ENCODE measurements at places on chromosomes 16 and 17. TPM values are rescaled to one million over a fixed set of nuclear protein-coding genes. Genes with fewer than 3 reads are reported as not detected.

Gene TAF1C
- 70.6 TPM for polyA plus RNA-seq

DNA sequence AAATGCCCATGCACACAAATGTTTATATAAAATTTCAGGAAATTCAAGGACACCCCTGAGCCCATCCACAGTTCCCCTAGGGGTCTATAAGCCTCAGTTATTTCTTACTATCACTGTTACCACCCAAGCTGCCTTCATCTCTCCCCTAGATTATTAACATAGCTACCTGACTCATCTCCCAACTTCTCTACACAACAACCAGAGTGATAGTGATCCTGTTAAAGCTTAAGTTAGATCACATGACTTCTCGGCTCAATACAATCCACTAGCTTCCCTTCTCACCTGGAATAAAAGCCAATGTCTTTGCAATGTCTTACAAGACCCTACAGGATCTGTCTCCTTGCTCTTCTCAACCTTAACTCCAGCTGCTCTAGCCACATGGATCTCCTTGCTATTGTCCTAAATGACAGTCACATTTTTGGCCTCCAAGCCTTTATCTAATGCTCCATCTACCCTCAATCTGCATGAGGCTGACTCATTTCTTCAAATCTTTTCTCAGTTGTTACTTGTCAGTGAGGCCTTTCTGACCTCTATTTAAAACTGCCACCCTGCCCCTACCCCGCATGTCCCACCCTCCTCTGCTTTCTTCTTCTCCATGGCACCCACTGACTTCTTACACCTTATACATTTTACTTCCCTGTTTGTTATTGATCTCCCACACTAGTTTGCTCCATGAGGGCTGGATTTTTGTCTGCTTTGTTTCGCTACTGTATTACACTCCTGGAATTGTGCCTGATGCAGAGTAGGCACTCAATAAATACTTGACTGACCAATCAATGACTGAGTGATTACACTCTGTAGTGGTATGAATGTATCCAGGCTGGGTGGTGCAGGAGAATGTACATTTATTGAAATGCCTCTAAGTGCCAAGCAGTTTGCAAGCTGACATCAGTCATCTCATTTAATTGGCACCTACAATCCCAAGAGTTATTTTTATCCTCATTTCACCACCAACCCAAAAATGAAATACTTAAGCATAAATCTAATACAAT lies 5.2 kb upstream of the LIG3 start:
- no peak overlapping the region for H3K4me3 ChIP-seq
- no peak overlapping the region for H3K27ac ChIP-seq
- no peaks in the 10 kb centered on the region for H3K27me3 ChIP-seq
- H3K4me1 ChIP-seq = peaks cover 10% of the 10 kb centered on the region

Gene KRTAP4-3
- not detected for polyA plus RNA-seq

GRCh38 chr17:76004750-76005262 lies 4.2 kb downstream of the CDK3 start:
- H3K4me1 ChIP-seq = peaks cover 7% of the 10 kb centered on the region
- H3K36me3 ChIP-seq = peaks cover 4% of the 10 kb centered on the region
- H3K4me3 ChIP-seq = no peak overlapping the region

DNA sequence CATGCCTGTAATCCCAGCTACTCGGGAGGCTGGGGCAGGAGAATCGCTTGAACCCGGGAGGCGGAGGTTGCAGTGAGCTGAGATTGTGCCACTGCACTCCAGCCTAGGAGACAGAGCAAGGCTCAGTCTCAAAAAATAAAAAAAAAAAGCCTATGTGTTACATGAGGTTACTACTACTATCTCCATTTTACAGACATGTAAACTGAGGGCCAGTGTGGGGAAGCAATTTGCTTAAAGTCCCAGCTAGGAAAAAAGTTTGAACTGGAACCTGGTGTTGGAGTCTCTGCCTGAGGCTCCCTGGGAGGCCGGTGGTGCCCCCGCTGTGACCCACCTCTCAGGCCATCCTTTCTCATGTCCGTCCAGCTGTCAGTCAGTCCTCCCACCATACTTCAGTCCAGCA lies 4.5 kb downstream of the SLC13A2 start:
- no peaks in the 10 kb centered on the region for H3K36me3 ChIP-seq
- no peak overlapping the region for H3K4me3 ChIP-seq
- H3K4me1 ChIP-seq = no peaks in the 10 kb centered on the region
- no peaks in the 10 kb centered on the region for H3K27me3 ChIP-seq
